ENCODE measurements at places on chromosomes 1 and 21.

DNA sequence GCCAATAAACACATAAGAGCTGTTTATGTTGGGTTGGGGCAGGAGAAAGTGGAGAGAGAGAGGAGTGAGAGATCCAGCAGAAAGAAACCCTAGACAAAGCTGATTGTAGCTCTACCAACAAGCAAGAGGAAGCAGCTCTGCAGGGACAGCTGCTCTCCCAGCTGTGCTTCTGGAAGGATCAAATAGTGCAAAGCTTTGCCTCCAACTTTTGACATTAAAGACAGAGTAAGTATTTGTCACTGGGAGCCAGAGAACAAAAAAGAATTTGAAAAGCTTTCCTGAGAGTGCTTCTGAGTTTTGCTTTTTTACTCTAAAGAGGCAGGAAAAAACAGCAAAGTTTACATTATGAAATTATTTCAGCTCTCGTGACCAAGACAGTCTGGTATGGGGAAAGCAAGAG, 28.5 kb upstream of the C1orf198 start:
- DNase-seq, result no peak

DNA sequence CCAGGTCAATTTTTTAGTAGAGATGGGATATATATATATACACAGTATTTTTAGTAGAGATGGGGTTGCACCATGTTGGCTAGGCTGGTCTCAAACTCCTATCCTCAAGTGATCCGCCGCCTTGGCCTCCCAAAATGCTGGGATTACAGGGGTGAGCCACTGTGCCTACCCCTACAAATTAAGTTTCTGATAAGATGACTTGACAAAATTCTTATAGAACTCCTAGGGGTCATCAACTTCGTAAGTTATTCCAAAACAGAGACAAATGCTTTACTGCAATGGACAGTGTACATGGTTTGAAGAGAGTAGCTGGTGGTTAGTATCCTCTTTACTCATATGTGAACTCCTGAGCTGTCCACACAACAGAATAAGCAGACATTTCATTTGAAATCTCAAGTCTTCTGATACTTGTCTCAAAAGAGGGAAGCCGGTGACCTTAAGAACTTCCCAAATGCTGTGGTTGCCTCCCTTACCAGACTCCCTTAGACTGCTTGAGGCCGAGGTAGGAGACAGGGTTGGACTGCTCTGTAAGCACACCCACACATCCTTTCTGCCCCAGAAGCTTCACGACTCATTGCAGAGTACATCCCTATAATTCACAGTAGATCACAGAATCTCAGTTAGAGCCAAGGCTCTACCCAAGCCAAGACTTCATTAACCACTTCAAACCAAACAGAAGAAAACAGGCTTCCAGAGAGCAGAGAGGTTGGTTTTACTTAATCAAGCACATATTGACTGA, 244.1 kb upstream of the IRF2BP2 start:
- DNase-seq, result peak; percentile 83

DNA sequence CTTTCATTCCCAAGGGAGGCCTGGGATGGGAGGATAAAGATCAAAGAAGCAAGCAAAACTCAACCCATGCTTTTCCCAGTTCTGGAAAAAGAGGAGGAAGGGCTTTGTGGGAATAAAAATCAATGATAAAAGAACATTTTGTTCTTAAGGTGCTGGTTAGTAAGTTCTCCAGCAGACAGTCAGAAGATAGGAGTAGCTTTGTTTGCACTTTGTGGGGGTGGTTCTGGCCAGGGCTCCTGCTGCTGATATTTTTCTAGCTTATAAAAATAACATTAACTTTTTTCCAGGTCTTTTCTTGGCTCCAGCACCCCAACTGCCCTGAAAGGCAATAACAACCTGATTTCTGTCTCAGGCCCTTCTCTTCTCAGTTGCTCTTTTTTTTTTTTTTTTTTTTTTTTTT, 220.0 kb downstream of the FGGY start:
- DNase-seq, result no peak

- DNase-seq, result no peak
Measured at GRCh38 chr1:236292425-236292824, 10.7 kb upstream of the ERO1B start.

DNA sequence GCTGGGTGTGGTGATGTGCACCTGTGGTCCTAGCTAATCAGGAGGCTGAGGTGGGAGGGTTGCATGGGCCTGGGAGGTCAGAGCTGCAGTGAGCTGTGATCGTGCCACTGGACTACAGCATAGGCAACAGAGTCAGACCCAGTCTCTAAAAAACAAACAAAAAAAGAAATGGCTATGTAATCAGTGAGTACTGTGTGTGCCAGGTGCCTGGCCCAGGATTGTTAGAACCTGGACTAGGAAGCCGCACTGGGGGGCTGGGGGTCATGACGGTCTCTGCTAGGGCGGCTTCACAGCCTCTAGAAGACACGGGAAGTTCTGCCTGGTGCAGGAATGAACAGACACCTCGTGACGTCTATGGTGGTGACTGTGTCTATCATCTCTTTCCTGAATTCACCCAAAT, 8.5 kb downstream of the TMEM9 start:
- DNase-seq, result no peak

DNA sequence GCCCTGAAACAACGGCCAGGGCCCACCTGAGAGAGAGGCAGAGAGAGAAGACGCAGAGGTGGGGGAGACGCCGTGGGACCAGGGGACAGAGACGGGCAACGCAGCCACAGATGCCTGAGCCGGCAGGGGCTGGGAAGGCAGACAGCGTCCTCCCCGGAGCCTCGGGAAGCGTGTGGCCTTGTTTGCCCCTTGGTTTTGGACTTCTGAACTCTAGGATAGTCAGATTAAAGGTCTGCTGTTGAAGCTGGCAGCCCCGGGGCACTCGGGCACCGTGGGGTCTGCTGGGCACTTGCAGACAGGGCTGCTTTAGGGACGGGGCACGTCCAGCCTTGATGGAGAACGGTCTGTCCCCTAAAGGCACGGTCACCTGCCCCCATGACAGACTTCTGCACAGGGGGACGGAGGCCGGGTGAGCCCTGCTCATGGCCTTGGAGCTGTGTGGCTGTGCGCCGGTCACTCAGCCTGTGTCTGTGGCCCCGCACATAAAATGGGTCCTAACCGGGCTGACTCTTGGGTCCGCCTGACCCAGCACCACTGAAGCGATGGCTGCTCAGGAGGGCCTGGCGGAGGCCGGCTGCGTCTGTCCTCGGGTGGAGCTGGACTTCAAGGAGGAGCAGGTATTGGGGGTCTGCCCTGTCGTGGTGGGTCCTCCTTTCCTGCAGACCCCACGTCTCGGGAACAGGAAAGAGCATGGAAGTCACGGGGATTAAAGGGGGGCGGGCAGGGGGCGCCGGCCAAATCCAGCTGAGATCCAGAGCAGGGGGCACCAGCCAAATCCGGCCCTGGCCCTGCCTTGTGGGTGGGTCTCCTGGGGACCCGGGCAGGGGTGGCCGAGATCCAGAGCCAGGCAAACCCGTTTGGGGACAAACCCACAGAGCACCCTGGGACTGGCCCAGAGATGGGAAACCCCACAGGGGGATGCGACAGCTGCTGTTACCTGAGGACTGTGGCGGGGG, 9.6 kb upstream of the RNF223 start:
- no peak for DNase-seq

DNA sequence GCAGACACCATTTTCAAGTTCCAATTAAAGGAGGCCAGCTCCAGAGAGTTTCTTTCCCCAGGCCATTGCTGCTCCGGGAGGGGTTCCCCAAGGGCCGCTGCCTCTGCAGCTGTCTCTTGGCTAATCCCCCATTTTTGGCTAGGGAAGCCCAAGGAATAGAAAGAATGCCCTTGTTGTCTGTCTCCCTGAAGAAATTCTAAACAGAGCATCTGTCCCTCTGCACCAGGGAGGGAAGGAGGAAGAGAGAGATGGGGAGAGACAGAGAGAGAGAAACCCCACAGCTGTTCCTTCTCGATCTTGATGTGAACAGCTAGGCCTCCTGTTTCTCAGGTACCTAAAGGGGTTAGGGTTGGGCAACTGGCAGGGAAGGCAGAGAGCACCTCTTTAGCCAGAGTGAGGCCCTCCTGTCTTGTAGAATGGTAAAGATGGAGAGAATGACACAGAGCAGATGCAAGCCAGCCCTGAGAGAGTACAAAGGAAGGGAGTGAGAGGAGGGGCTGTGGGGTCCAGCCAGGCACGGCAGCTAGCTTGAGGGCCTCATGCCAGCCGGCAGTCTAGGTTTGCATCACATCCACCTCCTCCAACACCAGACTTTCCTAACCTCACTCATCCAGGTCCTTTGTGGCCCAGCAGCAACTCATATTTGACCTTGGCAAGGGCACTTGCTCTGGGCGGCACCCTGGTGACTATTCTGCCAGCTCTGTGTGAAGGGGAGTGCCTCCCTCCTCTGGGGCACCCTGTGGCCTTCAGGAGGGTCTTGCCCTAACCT, 13.1 kb downstream of the OPTC start:
- no peak for DNase-seq

DNA sequence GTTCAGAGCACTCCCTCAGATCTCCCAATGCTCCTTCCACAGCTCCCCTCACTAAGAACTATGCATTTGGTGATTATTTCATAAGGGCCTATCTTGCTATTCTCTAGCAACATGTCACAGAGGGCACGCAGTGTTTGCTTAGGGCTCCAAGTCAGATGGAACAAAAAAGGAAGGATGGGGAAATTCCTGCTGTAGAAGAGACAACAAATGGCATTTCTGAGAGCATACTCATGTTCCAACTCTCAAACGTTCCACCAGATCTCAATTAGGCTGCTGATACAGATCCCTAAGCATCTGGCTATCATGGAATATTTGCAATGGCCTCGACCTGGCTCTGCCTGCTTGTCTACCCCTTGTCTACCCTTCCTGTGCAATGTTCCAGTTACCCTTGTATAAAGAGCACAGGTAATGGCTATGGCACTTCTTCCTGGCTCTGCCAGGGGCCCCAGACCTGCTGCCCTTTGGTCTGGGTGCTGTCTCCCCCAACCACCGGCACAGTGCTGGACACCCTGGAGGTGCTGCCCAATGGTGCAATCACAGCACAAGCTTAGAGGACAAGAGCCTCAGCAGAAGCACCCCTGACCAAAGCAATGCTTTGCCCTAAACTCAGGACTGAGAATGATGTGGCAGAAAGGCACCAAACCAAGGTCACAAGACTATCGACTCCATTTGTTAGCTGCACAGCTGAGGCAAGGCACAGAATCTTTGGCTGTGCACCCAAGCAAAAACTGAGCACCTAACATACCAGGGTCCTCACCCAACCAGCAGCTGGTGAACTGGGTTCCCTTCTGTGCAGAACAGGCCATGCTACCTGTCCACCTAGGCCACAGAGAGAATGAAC, 3.6 kb downstream of the PARP1 start:
- no peak for DNase-seq

- no peak for DNase-seq
Measured at GRCh38 chr1:90724361-90724760, 7.3 kb upstream of the BARHL2 start.

DNA sequence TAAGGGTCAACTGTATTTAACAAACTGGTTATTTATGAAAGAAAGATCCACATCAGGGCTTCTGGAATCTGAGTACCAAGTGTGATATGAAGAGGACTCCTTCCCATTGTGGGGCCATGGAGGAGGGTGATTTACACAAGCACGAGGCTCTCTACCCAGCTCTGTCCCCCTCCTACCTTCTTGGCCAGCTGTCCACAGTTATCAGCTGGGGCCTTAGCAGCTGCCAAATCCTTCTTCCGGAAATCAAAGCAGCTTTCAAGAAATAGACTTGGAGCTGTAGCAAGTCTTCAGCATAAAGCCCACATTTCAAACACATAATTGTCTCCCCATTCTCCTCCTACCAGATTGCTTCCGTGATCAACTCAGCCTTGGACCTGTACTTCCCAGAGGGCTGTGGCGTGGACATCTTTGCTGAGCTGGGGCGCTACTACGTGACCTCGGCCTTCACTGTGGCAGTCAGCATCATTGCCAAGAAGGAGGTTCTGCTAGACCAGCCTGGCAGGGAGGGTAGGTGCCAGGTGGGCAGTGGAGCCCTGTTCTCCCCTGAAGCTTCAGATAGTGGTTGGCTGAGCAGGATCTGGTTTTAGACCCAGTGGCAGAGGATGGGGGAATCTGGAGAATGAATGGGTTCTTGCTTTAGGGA, 15.5 kb downstream of the AZIN2 start:
- no peak for DNase-seq

- no peak for DNase-seq
Measured at GRCh38 chr1:201021630-201022492, 1.7 kb downstream of the KIF21B start.

GRCh38 chr1:200737647-200738291, 924 bp upstream of the CAMSAP2 start:
- no peak for DNase-seq

DNA sequence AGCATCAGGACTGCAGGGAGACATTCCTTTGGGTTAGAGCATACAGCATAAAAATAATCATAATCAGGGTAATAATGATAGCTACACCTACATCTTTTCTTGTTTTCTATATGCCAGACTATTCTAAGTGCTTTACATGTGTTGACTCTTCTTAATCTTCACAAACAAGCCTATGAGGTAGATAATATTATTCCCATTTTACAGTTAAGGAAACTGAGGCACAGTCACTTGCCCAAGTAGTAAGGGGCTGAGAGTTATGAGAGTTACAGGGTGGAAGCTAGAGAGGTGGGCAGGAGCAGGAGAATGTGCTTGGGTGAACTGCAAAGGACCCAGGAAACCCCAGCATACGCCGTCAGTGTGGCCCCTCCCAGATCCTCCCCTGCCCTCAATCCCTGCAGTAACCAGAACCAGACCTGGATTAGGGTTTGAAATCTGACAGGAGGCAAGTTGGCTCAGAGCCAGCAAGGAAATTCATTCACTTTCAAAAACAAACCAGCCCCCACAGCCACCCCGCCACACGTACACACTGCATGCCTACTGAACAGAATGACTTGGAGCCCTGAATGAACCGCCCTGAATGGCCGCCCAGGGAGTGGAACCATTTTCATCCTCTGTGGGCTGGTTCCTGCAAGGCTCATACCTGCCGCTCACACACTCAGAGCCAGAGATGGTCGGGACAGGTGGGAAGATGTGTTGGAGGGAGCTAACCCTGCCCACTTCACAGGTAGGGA, 126.1 kb downstream of the TRABD2B start:
- no peak for DNase-seq

DNA sequence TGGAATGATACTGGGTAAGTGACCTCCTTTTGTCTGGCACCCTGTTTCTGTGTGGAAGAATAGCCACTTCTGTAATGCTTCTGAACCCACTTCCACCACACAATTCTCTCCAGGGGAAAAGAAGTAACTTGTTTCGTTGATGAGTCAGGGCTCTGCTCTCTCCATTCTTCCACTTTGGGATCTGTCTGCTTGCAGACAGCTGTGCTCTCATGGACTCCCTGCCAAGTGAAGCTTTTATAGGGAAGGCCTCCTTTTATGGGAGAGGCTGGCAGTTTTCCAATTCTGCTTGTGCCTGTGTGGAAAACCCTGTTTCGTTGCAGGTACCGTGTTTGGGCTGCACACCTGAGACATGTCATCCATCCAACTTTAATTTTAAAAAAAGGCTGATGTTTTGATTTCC, 130.7 kb downstream of the GIPC2 start:
- DNase-seq, result no peak

GRCh38 chr1:68010090-68010489, 40.3 kb downstream of the DIRAS3 start:
- DNase-seq, result no peak

- DNase-seq, result no peak
Measured at GRCh38 chr1:82019508-82019907, 218.8 kb downstream of the ADGRL2 start.
